ENCODE measurements at places on chromosomes 6 and 20. TPM values are rescaled to one million over a fixed set of nuclear protein-coding genes. Genes with fewer than 3 reads are reported as not detected.

ADNP gene
- total RNA-seq: 82.1 TPM

TRIM31 gene
- total RNA-seq: not detected

HLA-DOA gene
- total RNA-seq: 14.1 TPM

AARS2 gene
- total RNA-seq: 24.7 TPM

OXT gene
- not detected for total RNA-seq

ADTRP gene
- not detected for total RNA-seq

BCAS1 gene
- total RNA-seq: 0.29 TPM

AKIRIN2 gene
- 29.2 TPM for total RNA-seq

DEFB116 gene
- total RNA-seq: not detected

CST2 gene
- not detected for total RNA-seq

SYNDIG1 gene
- not detected for total RNA-seq

CALHM6 gene
- total RNA-seq: 3.9 TPM

OR5V1 gene
- total RNA-seq: not detected

NRSN1 gene
- not detected for total RNA-seq

DUSP15 gene
- not detected for total RNA-seq

GSTA2 gene
- total RNA-seq: not detected

PLCB1 gene
- total RNA-seq: 29.2 TPM

TGM3 gene
- not detected for total RNA-seq

PLN gene
- total RNA-seq: 45.2 TPM

MCHR2 gene
- not detected for total RNA-seq

PRND gene
- total RNA-seq: 1.0 TPM

DEFB121 gene
- not detected for total RNA-seq

PDYN gene
- not detected for total RNA-seq

TENT5A gene
- total RNA-seq: 23.8 TPM

ARMH2 gene
- total RNA-seq: not detected

HLA-F gene
- total RNA-seq: 14.2 TPM

CHD6 gene
- total RNA-seq: 32.5 TPM

MTHFD1L gene
- 17.9 TPM for total RNA-seq

MCUR1 gene
- 9.4 TPM for total RNA-seq

ISM1 gene
- 2.3 TPM for total RNA-seq

SLC35D3 gene
- total RNA-seq: not detected

SAYSD1 gene
- total RNA-seq: 16.2 TPM

PRDM13 gene
- total RNA-seq: not detected
